ENCODE measurements at places on chromosomes 16 and 17.

GRCh38 chr17:29569245-29569950, 897 bp downstream of the TP53I13 start:
- no peak for DNase-seq

- no peak for DNase-seq
Measured at GRCh38 chr17:21218101-21218500, 4.1 kb upstream of the TMEM11 start.

GRCh38 chr17:57739402-57740234, 5.5 kb downstream of the CCDC182 start:
- no peak for DNase-seq

- DNase-seq = no peak
Measured at GRCh38 chr16:73058616-73059409, 10.9 kb upstream of the ZFHX3 start.

DNA sequence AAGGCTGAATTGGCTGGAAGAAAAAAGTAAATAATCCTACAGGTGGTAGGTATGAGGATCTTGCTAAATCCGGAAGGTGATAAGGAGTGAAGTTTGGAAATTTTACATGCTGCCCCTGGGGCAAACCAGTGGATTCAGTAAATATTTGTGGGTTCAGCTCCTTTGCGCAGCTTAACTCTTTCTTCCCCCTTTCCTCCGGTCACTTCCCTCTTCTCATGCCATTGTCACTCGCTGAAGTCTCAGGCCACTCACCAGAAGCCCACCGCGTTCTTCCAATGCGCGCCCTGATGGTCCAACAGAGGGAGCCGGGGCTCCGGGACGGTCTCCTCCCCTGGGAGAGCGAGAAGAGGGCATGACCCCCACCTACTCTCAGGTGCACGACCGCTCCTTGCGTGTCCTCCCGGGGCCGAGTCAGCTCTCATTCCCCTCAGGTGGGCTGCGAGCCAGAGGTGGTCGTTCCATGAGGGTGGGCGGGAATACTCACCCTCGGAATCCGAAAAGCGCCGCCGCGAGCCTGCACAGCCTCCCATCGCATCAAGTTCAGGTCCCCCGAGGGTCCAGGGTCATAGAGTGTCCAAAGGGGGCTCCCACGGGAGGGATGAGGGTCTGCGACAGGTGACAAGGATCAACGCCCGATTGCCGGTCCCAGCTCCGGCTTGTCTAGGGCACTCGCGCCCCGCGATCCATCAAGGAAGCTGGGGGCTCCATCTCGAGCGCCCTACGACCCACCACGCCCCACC, 474 bp downstream of the CLN3 start:
- no peak for DNase-seq

- no peak for DNase-seq
Measured at GRCh38 chr17:74031316-74032090, 172.0 kb upstream of the RPL38 start.

DNA sequence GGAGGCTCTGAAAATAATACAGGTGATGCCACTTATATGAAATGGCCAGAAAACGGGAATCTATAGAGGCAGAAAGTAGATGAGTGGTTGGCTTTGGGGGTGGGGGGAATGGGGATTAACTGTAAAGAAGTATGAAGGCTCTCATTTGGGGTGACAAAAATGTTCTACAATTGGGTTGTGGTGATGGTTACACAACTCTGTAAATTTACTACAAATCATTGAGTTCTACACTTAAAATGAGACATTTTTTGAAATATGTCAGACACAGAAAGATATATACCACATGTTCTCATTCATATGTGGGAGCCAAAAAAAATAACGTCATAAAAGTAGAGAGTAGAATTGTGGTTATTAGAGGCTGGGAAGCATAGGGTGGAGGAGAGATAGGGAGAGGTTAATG, 25.7 kb downstream of the ARHGAP17 start:
- no peak for DNase-seq
